Aorta (tissue), 5 donors: ENCODE measurements at places on chromosomes 5 and 9. TPM values are rescaled to one million over a fixed set of nuclear protein-coding genes. Genes with fewer than 3 reads are reported as not detected.

- DNase-seq = no peak
Measured at GRCh38 chr9:123097430-123098095, 64.1 kb downstream of the GPR21 start.

- no peak for DNase-seq
Measured at GRCh38 chr9:78783743-78784142, 486.8 kb downstream of the PSAT1 start.

DNA sequence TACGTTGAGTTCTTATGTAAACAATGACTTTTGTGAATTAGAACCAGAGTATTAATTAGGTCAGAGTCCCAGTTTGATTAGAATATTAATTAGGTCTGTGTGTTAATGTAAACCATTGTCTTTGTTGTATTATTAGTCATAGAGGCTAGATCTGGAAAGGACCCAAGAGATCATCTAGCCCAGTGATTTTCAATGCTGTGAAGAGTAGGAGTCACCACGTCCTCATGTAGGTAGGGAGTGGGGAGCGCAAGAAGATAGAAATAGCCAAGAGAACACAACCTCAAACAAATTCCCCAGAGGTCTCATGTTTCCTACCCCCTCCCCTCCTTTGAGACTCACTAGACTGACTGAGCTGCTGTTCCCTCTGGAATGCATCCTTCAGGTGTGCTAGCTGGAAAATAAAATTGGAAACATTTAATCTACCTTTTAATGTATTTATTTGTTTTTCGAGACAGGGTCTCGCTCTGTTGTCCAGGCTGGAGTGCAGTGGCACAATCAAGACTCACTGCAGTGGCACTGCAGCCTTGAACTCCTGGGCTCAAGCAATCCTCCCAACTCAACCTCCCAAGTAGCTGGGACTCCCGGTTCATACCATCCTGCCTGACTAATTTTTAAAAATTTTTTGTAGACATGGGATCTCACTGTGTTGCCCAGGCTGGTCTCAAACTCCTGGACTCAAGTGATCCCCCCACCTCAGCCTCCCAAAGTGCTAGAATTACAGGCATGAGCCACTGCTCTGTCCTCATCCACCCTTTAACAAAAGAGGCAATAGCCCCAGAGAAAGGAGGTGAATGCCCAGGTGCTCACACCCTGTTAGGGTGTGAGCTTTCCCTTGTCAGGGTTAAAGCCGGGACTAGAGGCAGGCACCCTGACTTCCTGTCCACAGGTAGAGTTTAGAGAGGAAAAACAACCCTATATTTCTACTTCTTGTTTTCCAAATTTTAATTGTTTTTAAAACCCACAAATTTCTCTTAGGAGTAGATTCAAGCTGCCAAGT lies 92.9 kb downstream of the INIP start:
- DNase-seq = no peak

DNA sequence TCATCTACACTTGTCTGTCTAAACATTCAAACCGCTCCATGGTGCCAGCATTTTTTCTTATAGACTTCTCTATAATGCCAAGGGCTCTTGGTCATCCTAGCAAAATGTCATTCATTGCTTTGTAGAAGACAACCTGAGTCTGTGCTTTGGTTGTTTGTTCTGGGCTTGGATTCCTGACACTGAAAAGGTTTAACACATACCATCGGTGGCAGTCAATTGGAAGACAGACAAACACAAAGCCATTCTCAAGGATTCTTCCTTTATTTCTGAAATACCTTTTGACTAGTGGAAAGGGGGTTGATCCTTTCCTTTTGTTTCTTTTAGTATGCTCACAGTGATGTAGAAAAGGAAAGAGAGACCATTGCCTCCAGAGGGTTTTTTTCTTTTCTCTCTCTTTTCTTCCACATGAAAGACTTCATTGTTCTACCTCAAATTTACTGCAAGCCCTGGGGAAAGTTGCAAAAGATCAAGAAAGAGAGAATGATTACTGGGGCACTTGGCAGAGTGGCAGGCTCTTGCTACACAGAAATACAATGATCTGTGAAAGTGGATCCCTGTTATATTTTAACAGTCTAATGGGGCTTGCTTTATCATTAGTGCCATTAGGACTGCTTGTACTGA lies 66.4 kb upstream of the TMC1 start:
- DNase-seq = no peak

- DNase-seq = no peak
Measured at GRCh38 chr9:86282979-86283535, 719 bp upstream of the ISCA1 start.

DNA sequence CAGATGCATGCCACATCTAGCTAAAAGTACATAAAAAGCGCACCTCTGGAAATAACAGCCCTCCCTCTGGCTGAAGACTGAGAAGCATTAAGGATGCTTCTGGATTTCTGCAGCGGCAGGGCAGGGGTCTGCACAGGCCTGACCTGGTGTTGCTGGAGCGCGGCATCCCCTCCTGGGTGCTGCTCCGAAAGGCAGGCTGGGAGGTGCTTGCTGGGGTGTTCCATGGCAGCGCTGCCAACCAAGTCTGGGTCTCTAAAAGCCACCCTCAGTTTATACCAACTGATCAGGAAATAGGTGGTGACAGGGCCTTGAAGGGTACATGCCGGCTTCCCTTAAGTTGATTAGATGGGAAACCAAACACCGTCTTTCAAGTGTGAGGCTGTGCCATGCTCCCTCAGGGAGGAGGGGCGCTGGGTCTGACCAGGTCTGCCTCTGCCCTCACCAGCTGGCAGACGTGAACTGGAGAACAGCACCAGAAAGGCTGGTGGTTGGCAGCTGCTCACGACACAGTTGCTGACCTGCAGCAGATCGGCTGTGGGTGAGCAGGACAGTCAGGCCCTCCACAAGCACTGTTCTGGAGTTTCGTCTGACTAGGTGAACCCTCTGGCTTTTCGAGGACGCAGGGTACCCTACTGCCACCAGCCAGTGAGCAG lies 81.6 kb downstream of the DAP start:
- DNase-seq = no peak

DNA sequence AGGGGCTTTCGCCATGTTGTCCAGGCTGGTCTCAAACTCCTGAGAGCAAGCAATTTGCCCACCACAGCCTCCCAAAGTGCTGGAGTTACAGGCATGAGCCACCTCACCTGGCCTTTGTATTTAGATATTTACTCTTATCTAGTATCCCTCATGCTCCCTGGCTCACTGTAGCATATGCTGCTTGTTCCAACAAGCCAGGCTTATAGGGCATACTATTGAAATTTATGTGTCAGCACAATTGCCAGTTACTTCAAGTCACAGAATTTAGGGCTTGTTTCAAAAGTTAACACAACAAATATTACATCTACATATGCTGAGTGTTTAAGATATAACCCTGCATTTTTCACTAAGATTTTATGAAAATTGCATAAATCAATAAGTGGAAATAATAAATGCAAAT lies 469.2 kb upstream of the ZNF608 start:
- no peak for DNase-seq

DNA sequence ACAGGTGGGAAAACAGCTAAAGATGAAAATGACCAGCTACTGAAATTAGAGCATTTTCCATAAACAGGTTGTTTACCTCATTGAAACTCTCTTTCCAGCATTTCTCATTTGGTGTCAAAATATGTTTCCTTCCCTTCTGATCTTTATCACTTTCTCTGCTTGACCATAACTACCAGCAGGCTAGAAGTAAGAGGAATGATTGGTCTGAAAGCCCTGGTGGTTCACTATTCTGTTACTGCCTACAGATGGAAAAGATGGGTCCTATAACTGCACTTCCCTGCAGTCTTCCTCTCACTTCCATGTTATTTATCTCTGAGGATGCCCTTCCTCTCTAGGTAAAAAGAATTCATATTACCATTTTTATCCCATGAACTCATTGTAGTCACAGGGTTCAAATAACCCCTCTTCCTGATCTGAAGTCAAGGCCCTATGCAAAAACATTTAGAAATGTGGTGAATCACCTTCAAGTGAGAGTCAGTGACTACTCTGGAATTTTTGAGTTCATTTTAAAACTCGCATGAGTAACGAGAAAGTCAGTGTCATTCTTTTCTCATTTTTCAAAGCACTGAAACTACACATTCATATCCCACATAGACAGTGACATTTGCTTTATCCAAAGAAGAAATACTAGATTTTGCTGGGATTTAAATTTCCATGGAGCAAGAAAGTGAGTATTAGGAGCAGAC lies 51.7 kb downstream of the ZNF474 start:
- no peak for DNase-seq

DNA sequence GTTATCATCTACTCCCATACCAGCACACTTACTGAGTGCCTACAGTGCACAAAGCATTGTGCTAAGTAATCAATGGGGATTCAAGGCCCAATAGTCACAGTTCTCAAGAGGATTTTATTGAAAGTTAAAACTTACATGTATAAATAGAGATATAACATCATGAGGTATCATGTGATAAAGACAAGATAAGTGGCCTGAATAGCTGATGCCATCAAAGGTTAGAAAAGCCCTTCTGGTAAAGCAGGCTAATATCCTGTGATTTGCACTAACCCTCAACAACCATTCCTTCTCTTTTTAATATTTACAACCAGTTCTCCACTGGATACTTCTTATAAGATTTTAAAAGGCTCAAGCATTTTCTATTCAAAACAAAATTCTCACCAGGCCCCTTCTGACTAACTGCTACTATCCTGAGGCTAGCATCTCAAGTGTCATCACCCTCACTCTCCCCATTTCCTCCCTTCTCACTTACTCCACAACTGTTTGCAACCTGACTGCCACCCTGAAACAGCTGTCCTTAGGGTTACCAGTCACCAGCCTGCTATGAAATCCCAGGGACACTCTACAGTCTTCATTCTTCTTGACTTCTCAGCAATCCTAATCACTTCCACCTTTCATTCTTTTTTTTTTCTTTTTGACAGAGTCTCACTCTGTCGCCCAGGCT lies 377.9 kb downstream of the ENC1 start:
- no peak for DNase-seq

DNA sequence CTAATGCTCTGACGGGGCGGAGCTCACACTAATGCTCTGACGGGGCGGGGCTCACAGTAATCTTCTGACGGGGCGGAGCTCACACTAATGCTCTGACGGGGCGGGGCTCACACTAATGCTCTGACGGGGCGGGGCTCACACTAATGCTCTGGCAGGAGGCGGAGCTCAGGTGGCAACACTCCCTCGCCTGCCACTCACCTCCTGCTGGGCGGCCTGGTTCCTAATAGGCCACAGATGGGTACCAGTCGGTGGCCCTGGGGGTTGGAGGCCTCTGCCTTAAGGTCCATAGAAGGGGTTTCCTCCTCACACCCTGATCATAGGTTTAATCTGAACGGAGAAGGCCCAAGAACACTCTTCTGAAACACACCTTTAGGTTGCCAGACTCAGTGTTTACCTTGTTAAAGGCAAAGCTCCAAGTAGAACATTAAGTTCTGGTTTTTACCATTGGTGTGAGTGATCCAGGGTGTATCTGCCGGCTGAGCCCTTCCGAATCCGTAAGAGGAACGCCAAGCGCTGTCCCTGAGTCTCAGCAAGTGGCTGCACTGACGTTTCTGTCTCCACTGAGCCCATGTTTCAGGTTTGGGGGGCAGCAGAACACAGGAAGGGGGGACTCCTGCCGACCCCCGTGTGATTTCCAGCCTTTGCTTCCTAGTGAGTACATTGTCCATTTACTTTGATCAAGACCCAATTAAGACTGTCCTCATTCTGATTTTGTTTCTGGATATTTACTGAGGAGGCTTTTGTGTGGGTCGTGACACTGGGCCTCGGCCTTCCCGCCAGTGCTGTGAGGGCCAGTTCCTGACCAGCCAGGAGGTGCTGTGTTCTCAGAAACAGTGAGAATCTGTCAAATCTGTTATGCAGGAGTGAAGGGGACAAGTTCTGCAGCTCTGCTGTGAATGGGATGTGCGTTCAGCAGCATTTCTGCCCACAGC lies 24.6 kb upstream of the LRRC14B start:
- peak; percentile 64 for DNase-seq

GRCh38 chr5:528629-529511 lies 4.6 kb upstream of the SLC9A3 start:
- peak; percentile 64 for DNase-seq

DNA sequence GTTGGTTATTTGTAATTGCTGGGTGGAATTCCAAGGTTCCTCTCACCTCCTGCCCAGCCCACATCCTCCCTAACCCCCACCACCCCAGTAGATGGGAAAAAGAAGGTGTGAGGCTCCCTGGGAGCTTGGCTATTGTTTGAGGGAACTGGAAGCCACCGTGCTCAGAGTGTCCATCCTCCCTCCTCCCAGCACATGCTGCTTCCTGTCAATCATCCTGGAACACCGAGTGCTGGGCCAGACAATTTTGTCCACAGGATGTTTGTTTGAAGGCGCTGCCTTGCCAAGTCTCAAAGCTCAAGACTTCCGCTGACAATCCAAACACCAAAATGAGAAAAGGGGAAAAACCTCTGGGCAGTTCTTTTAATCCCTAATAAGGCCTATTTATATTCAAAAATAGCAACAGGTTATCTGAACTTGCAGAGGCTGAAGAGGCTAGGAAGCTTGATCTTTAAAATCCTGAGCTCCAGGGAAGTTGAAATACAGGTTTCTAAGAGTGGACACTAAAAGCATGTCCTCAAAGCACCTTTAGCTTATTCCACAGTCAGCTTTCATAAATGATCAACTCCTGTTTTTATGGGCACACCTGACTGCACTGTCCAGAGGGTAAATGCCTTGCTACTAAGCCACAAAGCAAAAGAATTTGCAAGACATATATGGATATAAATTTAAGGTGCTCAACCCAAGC lies 286.7 kb downstream of the NFIB start:
- DNase-seq = no peak

GRCh38 chr9:35690614-35691333 lies 1.0 kb upstream of the TPM2 start:
- peak; percentile 92 for DNase-seq

- peak; percentile 76 for DNase-seq
Measured at GRCh38 chr9:69324549-69325401, at the start of gene ENTREP1. Gene ENTREP1, plus strand, starts transcription at chr9:69325215. Its CDS starts 95 bp downstream, at chr9:69325310.

DTWD2 gene
- 1.5 TPM for polyA plus RNA-seq

LHX6 gene
- not detected for polyA plus RNA-seq

CDHR2 gene
- polyA plus RNA-seq = 21.5 TPM

ITK gene
- 0.75 TPM for polyA plus RNA-seq

ADAMTSL1 gene
- 6.6 TPM for polyA plus RNA-seq

TBCA gene
- 194 TPM for polyA plus RNA-seq

INSL4 gene
- polyA plus RNA-seq = not detected

SLC9A3 gene
- polyA plus RNA-seq = 0.59 TPM

RPS23 gene
- polyA plus RNA-seq = 7,405 TPM

TRPM6 gene
- 2.0 TPM for polyA plus RNA-seq
